PC-3 (cell line): ENCODE measurements at places on chromosomes 1 and 21. TPM values are rescaled to one million over a fixed set of nuclear protein-coding genes. Genes with fewer than 3 reads are reported as not detected.

DNA sequence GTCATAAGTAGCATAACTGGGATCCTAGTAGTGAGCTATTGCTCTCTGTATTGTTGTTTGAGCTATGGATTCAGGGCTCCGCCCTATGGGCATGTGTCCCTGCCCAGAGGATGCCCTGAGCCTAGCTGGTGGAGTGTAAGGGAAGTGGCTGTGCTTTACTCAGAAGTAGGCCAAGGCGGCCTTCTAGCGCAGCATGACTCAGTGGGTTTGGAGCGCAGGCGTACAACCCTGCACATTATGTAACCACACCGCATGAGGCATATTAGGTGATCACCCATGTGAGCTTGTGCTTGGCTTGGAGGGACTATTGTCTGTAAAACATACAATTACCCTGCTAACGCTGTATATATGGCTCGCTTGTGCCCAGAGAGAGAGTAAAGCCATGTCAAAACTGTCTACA, 11.1 kb upstream of the UBE2U start:
- H3K27me3 ChIP-seq, result no peaks in the 10 kb centered on the region
- no peak overlapping the region for H3K4me3 ChIP-seq
- peaks cover 7% of the 10 kb centered on the region; the same call in 1 of the 2 replicates for H3K4me1 ChIP-seq
- no peaks in the 10 kb centered on the region for H3K36me3 ChIP-seq
- no peak for DNase-seq

RGS7 gene
- total RNA-seq, result 0.15 and 0.29 TPM in 2 replicates

- H3K27ac ChIP-seq, result no peak overlapping the region
- H3K36me3 ChIP-seq, result no peaks in the 10 kb centered on the region
- no peaks in the 10 kb centered on the region for H3K4me1 ChIP-seq
Measured at GRCh38 chr1:203215573-203215972, 13.9 kb downstream of the CHIT1 start.

SIKE1 gene
- total RNA-seq, result 104 and 136 TPM in 2 replicates

DNA sequence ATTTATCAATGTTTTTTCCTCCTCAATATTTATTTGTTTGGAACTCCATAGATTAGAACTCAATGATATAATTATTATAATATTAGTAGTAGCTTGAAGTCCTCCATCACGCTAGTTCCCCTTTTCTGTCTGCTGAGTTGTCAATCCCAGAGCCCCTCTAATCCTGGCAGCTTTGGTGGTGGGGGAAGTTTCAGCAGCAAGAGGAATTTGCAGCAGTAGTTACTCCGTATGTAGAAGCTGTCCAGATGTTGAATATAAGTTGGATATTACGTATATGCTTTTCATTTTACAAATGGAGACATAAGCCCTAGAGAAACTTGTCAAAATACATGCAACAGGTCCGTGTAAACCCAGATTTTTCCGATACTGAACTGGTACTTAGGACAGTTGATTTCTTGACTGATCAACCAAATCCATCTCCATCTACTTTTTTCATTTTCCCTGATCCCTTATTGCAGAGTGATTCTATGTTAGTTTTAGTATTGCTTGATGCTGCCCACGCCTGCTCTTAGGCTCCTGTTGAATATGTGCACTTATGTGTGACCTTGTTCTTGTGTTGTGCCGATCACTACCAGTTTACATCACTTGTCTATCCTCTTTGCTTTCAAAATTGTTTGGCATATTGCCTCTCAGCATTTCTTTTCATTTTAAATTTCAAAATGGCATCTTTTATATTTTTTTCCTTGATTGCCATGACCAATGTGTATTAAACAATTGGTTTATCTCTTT, 28.1 kb downstream of the SMAP2 start:
- peaks cover 6% of the 10 kb centered on the region; the same call in 1 of the 2 replicates for H3K4me1 ChIP-seq
- H3K27me3 ChIP-seq, result no peaks in the 10 kb centered on the region
- DNase-seq, result no peak
- H3K36me3 ChIP-seq, result no peaks in the 10 kb centered on the region

OR2L2 gene
- total RNA-seq, result 0.06 TPM in 1 of 2 replicates, not detected in the other

DNA sequence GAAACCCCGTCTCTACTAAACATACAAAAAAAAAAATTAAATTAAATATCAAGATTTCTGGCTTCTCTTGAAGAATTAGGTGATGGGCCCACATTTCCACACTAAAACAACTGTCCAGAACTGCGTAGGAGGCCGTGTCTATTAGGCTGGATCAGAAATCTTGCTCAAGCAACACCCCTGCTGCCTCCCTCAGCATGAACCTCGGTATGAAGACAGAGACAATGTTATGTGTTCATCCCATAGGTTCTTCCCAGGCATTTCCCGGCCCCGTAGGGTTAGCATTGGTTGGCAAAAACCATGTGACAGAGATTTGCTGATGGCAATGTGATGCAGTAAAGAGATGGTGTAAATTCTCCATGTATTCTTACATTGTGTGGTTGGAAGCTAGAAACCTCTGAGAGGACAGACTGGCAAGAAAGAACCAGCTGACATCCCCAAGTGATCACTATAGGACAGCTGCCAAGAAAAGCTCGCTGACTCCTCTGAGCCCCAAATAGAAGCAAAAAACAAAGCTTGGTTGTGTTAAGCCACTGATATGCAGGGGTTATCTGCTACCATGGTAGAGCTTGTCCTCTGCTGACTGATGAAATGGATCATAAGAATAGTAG, 34.5 kb downstream of the EBNA1BP2 start:
- no peaks in the 10 kb centered on the region; the same call in 1 of the 2 replicates for H3K36me3 ChIP-seq
- no peaks in the 10 kb centered on the region for H3K27me3 ChIP-seq
- H3K4me1 ChIP-seq, result peaks cover 32% of the 10 kb centered on the region

DNA sequence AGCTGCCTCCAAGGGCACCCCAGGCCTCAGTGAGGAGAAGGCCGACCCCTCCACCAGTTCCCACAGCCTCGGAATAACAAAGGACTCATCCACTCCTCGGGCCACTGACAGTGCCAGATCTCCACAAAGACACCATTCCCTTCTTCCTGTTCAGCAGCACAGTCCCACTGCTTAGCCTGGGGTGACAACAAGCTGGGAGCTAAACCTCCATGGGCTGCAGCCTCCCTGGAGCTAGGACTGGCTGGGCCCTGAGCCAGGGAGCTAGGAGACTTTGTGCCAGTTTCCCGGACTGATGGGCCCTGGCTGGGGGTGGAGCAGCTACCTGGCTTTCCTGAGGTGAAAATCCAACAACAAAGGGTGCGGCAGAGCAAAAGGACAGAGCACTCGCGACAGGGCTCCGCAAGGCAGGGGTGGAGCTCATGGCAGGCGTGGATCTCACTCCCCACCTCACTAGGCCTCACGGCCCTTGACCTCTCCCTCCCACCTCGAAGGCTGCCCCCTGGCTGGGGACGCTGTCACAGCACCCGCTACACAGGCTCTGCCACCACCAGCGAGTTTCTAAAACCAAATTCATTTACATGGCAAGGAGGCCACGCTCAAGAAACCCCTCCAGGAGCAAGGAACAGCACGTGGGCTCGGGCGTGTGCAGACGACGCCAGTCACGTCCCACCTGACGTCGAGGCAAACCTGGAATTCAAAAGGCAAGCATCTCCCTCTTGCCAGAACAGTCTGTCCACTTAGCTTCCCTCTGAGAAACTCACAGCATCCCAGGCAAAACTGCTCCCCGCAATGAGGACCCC, 13.8 kb downstream of the SLC35E2B start:
- no peak overlapping the region for H3K27ac ChIP-seq
- no peaks in the 10 kb centered on the region for H3K27me3 ChIP-seq
- H3K4me1 ChIP-seq, result no peaks in the 10 kb centered on the region
- H3K36me3 ChIP-seq, result peaks cover 3% of the 10 kb centered on the region; the same call in 1 of the 2 replicates
- DNase-seq, result peak; percentile 9
- no peak overlapping the region for H3K4me3 ChIP-seq

PEF1 gene
- 88.4 and 91.6 TPM in 2 replicates for total RNA-seq

DNA sequence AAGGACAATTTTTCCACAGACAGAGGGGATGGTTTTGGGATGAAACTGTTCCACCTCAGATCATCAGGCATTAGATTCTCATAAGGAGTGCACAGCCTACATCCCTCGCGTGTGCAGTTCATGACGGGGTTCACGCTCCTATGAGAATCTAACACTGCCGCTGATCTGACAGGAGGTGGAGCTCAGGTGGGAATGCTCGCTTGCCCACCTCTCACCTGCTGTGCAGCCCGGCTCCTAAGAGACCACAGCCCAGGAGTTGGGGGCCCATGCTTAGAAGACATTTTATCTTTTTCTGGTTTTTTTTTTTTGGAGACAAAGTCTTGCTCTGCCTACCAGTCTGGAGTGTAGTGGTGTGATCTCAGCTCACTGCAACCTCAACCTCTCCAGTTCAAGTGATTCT, 16.0 kb downstream of the GNB1 start:
- H3K27me3 ChIP-seq, result no peaks in the 10 kb centered on the region
- peaks cover 65% of the 10 kb centered on the region for H3K36me3 ChIP-seq
- H3K27ac ChIP-seq, result no peak overlapping the region
- DNase-seq, result no peak

GRCh38 chr1:107950464-107950863, 14.5 kb downstream of the VAV3 start:
- DNase-seq, result no peak
- H3K4me1 ChIP-seq, result no peaks in the 10 kb centered on the region
- no peak overlapping the region for H3K27ac ChIP-seq
- H3K36me3 ChIP-seq, result no peaks in the 10 kb centered on the region

PLA2G2F gene
- total RNA-seq, result 0.18 TPM in 1 of 2 replicates, not detected in the other

DNA sequence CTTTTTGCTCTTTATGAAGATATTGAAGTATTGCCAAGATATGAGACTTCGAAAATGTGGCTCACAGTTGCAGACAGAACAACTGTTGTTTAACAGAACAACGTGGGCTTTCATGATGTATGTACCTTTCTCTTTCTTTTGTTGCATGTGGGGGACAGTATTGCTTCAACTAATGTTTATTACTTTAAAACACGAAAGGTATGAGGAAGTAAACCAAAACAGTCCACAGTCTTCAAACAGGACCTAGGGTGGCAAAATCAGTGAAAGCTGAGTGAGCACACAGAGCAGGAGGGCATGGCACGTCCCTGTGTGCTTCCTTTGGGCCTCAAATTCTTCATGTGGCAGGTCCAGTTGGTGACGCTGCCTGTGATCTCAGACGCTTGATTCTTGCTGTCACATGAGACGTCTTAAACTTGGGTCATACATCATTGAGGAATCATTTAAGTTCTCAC, 7.8 kb upstream of the CHAF1B start:
- H3K27ac ChIP-seq, result no peak overlapping the region
- H3K36me3 ChIP-seq, result peaks cover 35% of the 10 kb centered on the region
- peaks cover 9% of the 10 kb centered on the region for H3K4me1 ChIP-seq

DNA sequence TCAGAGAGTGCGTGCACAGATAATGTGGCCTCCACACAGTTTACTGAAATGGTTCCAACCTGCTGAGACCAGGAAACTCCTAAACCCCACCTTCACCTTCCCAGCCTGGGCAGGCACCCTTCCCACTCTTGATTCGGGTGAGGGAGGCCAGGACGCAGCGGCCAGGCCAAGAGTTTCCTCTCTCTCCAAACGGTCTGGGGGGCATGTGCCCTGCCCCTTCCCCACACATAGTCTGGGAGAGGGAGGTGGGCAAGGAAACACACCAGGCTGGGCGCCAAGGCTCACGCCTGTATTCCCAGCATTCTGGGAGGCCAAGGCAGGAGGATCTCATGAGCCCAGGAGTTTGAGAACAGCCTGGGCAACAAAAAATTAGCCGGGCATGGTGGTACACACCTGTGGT, 9.6 kb downstream of the TNFRSF8 start:
- no peaks in the 10 kb centered on the region for H3K4me1 ChIP-seq
- no peaks in the 10 kb centered on the region for H3K27me3 ChIP-seq
- no peak overlapping the region for H3K27ac ChIP-seq
- no peaks in the 10 kb centered on the region for H3K36me3 ChIP-seq
- no peak for DNase-seq

- H3K27ac ChIP-seq, result peak overlapping the region; percentile 93; the same call in 1 of the 2 replicates
- H3K27me3 ChIP-seq, result no peaks in the 10 kb centered on the region
- DNase-seq, result no peak
- H3K4me1 ChIP-seq, result peaks cover 32% of the 10 kb centered on the region
- H3K36me3 ChIP-seq, result no peaks in the 10 kb centered on the region
- H3K4me3 ChIP-seq, result peak overlapping the region; percentile 74
Measured at GRCh38 chr1:119139403-119139802, 1.1 kb downstream of the WARS2 start.

LY9 gene
- total RNA-seq, result not detected in 2 replicates

GRCh38 chr1:241714321-241715218, 62.5 kb downstream of the WDR64 start:
- no peak for DNase-seq
- H3K27ac ChIP-seq, result no peak overlapping the region
- H3K36me3 ChIP-seq, result no peaks in the 10 kb centered on the region
- H3K4me3 ChIP-seq, result no peak overlapping the region
- no peaks in the 10 kb centered on the region for H3K27me3 ChIP-seq
- H3K4me1 ChIP-seq, result peaks cover 23% of the 10 kb centered on the region

DNA sequence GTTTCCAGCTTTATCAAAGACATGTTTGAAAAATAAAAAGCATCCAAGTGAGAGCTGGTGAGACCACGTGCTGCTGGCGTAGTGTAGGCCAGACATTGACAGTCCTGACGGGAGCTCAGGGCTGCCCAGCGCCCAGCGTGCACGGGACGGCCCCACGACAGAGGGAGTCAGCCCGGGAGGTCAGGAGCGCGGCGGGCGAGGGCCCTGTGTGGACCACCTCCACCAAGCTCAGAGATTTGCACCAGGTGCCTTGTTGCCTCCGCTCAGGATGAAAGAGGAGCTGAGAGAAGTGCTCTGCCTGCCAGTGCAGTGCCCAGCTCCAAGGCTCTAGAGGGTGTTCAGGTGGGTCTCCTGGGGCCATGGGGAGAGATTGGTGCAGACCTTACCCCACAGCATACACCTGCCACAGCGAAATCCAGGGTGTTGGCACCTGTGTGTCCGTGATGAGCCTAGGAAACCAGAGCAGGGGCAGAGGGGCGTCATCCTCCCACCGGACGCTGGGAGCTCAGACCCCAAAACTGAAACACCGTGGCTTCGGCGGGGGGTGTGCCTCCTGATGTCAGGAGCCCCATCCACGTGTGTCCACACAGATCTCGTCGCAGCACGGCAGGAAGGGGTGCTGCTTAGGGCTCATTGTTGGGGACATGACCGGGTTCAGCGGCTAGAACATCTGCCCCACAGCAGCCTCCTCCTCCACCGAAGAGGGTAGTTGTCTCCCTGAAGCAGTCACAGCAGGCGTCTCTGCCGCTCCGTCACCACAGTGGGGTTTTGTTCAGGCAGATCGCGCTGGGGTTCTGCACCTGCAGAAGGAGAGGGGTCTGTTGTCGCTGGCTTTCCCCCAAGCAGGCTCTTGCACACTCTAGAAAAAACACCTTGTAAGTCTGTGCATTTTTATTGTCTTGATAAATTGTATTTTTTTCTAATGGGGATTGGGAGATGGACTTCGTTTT, 64.2 kb downstream of the POFUT2 start:
- no peaks in the 10 kb centered on the region for H3K27me3 ChIP-seq
- H3K27ac ChIP-seq, result no peak overlapping the region
- H3K4me1 ChIP-seq, result peaks cover 22% of the 10 kb centered on the region
- H3K4me3 ChIP-seq, result no peak overlapping the region
- no peak for DNase-seq

NCAM2 gene
- total RNA-seq, result 0.12 and 2.4 TPM in 2 replicates

GRCh38 chr21:33897098-33897497, 18.5 kb downstream of the ATP5PO start:
- peaks cover 3% of the 10 kb centered on the region; the same call in 1 of the 2 replicates for H3K36me3 ChIP-seq
- H3K27me3 ChIP-seq, result no peaks in the 10 kb centered on the region
- peaks cover 13% of the 10 kb centered on the region for H3K4me1 ChIP-seq
- H3K4me3 ChIP-seq, result no peak overlapping the region
